ENCODE measurements at places on chromosomes 7 and 10.

DNA sequence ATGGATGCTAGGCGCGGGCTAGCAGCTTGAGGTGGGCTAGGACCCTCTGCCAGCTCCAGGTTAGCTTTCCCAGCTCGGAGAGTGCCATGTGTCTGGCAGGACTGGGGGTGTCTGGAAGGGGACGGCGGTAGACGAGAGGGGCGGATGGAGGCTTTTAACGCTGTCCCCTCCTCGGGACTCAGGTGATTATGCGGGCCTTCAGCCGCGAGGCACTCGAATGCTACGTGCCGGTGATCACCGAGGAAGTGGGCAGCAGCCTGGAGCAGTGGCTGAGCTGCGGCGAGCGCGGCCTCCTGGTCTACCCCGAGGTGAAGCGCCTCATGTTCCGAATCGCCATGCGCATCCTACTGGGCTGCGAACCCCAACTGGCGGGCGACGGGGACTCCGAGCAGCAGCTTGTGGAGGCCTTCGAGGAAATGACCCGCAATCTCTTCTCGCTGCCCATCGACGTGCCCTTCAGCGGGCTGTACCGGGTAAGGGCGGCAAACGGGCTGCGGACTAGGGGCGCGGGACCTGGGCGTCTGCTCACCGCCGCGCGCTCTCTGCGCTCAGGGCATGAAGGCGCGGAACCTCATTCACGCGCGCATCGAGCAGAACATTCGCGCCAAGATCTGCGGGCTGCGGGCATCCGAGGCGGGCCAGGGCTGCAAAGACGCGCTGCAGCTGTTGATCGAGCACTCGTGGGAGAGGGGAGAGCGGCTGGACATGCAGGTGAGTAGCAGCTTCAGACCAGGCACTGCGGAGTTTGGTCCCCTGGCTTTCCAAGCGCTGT, 1.1 kb downstream of the CYP26A1 start:
- DNase-seq, result no peak

- DNase-seq, result no peak
Measured at GRCh38 chr10:84176351-84176750, 2.8 kb downstream of the GPR15LG start.

GRCh38 chr7:2195400-2196246, 37.1 kb downstream of the MAD1L1 start:
- no peak for DNase-seq

- DNase-seq, result peak; percentile 88
Measured at GRCh38 chr10:23067939-23068775, 27.2 kb upstream of the MSRB2 start.

GRCh38 chr10:6025683-6026255, 36.4 kb downstream of the IL2RA start:
- no peak for DNase-seq

DNA sequence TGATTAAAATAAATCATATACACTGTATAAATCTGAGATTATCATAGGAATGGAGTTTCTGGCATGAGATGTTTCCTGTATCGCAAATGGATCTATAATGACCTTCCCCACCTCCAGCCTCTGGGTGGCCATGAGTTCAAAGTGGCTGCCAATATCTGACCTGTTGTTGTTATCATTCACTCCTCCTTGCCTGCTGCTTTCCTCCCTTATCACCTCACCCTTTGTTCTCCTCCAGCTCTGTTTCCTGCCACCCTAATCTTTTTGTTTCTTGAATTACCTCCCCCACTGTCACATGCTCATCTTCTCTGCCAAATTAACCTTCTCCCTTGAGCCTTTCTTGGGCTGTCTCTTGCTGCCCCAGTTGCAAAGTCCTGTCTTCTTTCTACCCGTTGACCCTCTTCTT, 12.0 kb downstream of the SCD start:
- DNase-seq, result peak; percentile 95

- DNase-seq, result no peak
Measured at GRCh38 chr7:17651341-17651740, 289.0 kb downstream of the SNX13 start.

GRCh38 chr10:82924711-82925110, 1049.7 kb downstream of the NRG3 start:
- no peak for DNase-seq

Data from mesendoderm (in vitro differentiated cells).